Uterus (tissue), 4 donors: ENCODE measurements at places on chromosomes 7 and 10. TPM values are rescaled to one million over a fixed set of nuclear protein-coding genes. Genes with fewer than 3 reads are reported as not detected.

ZNF398 gene
- 22.6 TPM for total RNA-seq

NEURL1 gene
- total RNA-seq, result 4.6 TPM

DNAJC12 gene
- 8.8 TPM for total RNA-seq

TRIP6 gene
- total RNA-seq, result 49.4 TPM

LRRC4 gene
- 2.5 TPM for total RNA-seq

POMZP3 gene
- 15.9 TPM for total RNA-seq

DNA sequence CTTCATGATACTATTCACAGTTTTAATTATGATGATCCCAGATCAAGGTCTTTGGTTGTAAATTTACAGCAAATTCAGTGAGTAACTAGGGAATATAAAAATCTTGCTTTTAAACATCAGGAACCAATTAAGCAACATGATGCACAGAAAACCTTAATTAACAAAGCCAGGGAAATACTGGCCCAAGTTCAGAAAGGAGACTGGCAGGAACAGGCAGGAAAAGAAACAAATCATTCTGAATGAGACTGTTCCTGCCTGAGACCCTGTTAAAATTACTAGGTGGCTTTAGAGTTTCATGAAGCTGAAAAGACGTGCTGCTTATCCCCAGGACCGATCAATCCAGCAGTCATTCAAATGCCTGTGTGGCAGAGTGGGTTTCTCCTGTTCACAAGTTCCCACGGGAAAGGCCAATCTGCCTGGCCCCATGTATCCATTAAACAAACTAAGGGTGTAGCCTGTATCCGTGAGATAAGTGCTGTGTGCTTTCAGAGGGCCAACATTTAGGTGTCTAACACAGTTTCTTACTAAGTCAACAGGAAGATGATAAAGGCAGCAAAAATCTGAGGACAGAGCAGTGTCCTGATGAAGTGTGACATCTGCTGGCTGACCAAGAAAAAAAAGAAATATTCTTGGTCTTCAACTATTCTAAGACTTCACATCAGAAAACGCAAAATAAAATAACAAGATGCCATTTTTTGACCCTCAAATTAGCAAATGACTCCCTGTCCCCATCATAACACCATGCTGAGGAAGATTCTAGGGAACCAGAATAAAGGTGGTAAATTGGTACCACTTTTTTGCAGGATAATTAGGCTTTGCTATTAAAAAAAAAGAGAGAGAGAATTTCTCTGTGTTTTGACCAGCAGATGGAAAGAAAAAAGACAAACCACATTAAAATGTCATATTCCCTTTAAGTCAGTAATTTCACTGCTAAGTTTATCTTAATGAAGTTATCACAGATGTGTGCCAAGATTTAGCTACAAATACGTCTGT is 34.2 kb downstream of the PUS7 start:
- H3K27me3 ChIP-seq, result no peaks in the 10 kb centered on the region
- no peak overlapping the region for H3K4me3 ChIP-seq
- H3K36me3 ChIP-seq, result no peaks in the 10 kb centered on the region
- peak overlapping the region; percentile 60 for H3K27ac ChIP-seq

DNA sequence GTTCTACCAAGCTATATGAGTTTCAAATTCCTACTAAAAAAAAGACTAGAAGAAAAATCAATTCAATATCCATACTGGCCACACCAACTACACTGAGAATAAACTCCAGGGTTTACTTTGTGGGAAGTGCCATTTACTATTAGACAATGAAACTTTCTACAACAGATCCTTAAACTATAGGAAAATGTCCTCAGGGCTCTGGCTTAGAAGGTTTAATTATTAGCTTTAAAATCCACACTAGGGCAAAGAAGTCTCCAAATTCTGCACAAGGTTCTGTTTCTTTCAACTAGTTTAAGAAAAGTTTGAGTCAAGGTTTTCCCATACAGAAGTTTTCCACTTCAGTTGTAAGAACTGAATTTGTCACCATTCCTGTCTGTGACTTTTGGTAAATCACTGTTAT is 231.7 kb upstream of the CCDC6 start:
- H3K4me3 ChIP-seq, result no peak overlapping the region
- DNase-seq, result no peak
- no peaks in the 10 kb centered on the region for H3K27me3 ChIP-seq
- H3K36me3 ChIP-seq, result no peaks in the 10 kb centered on the region
- peak overlapping the region; percentile 20 for H3K27ac ChIP-seq

GRCh38 chr7:1940402-1940786 is 270.3 kb downstream of the ELFN1 start:
- H3K4me1 ChIP-seq, result no peaks in the 10 kb centered on the region
- no peaks in the 10 kb centered on the region for H3K36me3 ChIP-seq
- no peaks in the 10 kb centered on the region for H3K27me3 ChIP-seq
- no peak overlapping the region for H3K4me3 ChIP-seq
- DNase-seq, result no peak

GRCh38 chr7:10521306-10521705 is 452.4 kb upstream of the PHF14 start:
- no peak for DNase-seq
- no peak overlapping the region for H3K27ac ChIP-seq
- H3K36me3 ChIP-seq, result no peaks in the 10 kb centered on the region
- H3K4me1 ChIP-seq, result no peaks in the 10 kb centered on the region

- no peaks in the 10 kb centered on the region for H3K4me1 ChIP-seq
- H3K36me3 ChIP-seq, result no peaks in the 10 kb centered on the region
- H3K27me3 ChIP-seq, result no peaks in the 10 kb centered on the region
- H3K27ac ChIP-seq, result no peak overlapping the region
Observed at GRCh38 chr7:158469396-158470051, 118.1 kb downstream of the PTPRN2 start.

- H3K27ac ChIP-seq, result no peak overlapping the region
- H3K27me3 ChIP-seq, result no peaks in the 10 kb centered on the region
- H3K4me1 ChIP-seq, result no peaks in the 10 kb centered on the region
- no peaks in the 10 kb centered on the region for H3K36me3 ChIP-seq
Observed at GRCh38 chr10:96873756-96874467, 41.8 kb downstream of the LCOR start.

DNA sequence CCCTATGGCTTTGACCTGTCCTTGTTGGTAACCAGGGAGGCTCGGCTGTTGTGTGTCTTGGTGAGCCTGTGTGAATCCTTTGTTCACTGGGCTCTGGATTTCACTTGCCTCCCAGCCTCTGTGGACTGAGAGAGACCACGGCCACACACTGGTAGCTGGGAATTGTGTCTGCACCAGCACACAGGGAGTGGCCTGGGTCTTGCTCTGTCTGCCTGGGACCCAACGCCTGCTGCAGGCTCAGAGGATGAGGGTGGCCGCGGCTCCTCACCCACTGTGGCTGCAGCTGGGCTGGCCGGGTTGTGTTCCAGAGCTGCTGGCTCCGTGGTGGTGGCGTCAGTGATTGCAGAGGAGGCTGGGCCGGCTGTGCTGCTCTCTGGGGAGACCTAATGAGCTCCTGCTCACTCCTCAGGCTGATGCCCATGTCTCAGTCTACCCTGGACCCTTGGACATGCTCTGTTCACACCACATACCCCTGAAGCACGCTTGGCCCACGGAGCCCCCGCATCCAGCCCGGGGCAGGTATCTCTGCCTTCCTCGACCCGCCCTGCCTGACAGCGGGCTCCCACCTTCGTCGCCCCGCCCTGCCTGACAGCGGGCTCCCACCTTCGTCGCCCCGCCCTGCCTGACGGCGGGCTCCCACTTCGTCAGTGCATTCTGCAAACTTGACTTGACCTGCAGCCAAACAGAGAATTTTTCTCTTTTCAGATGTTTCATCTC is 328.5 kb downstream of the ADARB2 start:
- no peak overlapping the region for H3K27ac ChIP-seq
- DNase-seq, result no peak
- H3K36me3 ChIP-seq, result no peaks in the 10 kb centered on the region
- no peaks in the 10 kb centered on the region for H3K4me1 ChIP-seq
- H3K4me3 ChIP-seq, result no peak overlapping the region

DNA sequence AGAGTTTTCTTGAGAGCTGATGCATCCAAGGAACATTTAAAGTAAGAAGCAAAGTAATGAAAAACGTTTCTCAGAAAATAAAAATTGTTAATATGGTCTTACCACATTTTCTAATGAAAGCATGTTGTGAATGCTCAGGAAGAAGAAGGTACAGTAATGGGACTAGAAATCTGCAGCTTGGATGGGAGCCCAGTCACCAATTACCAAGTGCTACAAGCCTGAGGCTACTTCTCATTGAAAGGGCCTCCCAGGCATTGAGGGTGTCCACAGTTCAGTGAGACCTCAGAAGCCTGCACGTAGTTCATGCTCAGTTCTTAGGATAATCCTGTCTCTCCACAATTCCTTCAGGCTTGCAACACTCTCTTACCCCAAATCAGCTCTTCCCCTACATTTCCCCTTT is 17.6 kb downstream of the PTN start:
- no peak for DNase-seq
- no peak overlapping the region for H3K4me3 ChIP-seq
- no peaks in the 10 kb centered on the region for H3K36me3 ChIP-seq
- H3K27ac ChIP-seq, result no peak overlapping the region
- H3K27me3 ChIP-seq, result no peaks in the 10 kb centered on the region

DNA sequence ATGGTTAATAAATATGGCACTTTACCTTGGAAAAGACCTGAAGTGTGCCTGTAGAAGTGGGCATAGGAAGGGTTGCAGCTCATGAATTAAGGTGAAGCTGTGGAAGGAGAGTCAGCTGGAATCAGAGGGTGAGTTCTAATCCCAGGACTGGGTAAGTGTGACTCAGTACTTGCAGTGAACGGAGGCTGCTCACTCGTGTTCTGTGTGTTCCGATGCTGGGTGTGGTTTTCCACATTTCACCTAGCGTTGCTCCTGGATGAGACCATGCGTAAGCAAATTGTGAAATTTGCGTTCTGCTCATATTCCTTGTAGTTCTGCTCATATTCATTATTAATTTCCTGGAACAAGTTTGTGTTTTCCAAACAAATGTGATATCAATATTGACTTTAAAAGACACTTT is 22.4 kb upstream of the TMEM236 start:
- H3K27ac ChIP-seq, result no peak overlapping the region
- no peak overlapping the region for H3K4me3 ChIP-seq
- H3K4me1 ChIP-seq, result no peaks in the 10 kb centered on the region
- H3K36me3 ChIP-seq, result no peaks in the 10 kb centered on the region
